ENCODE measurements at places on chromosomes 2 and 18. TPM values are rescaled to one million over a fixed set of nuclear protein-coding genes. Genes with fewer than 3 reads are reported as not detected.

DNA sequence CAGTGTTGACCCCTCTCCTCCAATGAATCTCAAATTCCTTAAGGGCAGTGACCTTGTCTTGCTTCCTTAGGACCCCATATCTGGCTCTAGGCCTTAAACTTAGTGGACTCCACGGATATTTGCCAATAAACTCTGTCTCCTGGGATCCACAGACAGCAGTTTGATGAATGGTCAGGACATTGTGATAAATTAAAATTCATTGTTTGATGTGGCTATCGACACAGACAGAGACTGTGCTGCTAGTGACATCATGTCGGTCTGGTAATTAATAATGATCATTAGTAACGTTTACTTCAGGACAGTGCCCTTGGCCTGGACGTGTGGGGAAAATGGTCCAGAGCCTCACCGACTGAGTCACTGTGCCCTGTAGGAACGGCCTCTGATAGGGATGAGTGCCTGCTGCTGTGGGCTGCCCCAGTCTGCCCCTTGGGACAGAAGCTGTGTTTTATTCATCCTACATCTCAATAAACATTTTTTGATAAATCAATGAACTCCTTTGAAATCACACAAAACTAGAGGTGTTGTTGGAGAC, 5.2 kb upstream of the SLC35F6 start:
- DNase-seq = no peak

DNA sequence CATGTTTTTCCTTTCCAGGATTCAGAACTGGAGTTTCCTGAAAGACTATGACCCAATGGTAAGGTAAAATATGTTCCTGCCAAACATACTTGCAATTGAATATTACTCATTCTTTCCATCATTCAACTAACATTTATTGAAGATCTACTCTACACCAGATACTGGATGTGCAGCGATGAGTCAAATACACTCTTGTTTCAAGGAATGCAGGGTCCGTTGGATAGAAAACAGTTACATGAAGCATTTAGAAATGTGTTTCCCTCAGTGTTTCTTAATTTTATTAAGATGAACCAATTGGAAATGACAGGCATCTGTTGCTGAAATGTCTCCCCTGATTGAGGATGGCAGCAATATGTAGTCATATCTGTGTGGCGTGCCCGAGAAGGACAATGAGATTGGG, 14.8 kb upstream of the SLC66A3 start:
- no peak for DNase-seq

The PROKR1 gene
- total RNA-seq = 0.08 TPM

The DNAJB2 gene
- total RNA-seq = 78.0 TPM
